ENCODE measurements at places on chromosomes 4 and X.

- no peak for DNase-seq
Measured at GRCh38 chr4:100790836-100791615, 273.2 kb upstream of the EMCN start.

DNA sequence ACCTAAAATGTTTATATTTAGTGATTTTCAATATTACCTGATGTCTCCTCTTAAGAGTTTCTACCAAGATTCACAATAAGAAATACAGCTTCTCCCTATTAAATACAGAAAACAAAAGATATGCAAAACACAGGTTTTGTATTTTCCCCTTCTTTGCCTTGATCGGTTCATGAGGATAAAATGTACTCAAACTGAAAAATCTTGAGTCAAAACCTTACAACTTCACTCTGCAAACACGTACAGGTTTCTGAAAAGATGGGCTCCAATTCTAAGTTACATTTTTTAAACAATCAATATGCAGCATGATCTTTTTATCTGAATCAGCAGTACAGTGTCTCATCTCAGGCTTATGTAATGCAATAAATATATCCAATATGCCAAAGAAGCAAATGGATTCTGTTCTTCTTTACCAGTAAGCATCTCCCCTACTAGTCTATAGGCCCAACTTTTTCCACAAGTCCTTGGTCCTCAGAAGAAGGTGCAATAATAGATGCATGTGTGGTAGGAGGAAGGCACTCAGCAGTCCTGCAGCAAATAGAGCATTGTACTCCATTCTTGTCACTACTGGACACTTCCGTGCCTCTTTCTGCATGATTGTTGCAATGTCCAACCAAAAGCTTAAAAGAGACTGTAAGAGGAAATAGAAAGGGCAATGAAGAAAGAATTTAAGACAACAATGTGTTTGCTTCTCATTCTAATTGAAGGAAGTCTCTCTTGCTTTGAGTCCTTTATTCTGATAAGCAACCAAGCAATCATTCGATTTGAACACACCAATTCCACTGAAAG lies 3.2 kb downstream of the MAPK10 start:
- DNase-seq, result no peak

GRCh38 chrX:567891-568290 lies 62.7 kb upstream of the SHOX start:
- no peak for DNase-seq

GRCh38 chrX:68409194-68409593 lies 24.1 kb downstream of the OPHN1 start:
- no peak for DNase-seq

DNA sequence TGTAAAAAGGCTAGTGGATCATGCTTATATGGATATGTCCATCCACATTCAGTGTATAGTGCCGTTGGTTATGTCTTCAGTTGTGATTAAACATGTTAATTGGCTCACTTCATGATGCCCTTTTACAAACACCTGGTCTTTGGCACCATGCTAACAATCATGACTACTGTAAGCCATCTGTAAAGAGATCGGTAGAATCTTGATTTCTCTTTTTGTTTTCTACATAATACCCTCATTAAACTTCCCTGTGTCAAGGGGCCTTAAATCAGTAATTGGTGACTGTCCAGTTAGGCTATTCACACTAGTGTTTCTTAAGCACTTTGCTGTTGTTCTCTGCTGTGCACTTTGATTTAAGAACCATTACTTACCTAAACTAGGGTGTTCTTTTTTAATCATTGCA lies 475.2 kb downstream of the RPA4 start:
- no peak for DNase-seq

GRCh38 chr4:5706486-5707290 lies 1.7 kb downstream of the EVC2 start:
- no peak for DNase-seq

- no peak for DNase-seq
Measured at GRCh38 chr4:128930051-128930450, 120.6 kb downstream of the JADE1 start.

DNA sequence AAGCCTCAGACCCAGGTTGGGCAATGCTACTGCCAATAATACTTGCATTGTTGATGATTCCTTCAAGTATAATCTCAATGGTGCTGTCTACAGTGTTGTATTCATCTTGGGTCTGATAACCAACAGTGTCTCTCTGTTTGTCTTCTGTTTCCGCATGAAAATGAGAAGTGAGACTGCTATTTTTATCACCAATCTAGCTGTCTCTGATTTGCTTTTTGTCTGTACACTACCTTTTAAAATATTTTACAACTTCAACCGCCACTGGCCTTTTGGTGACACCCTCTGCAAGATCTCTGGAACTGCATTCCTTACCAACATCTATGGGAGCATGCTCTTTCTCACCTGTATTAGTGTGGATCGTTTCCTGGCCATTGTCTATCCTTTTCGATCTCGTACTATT lies 7.4 kb downstream of the LPAR4 start:
- no peak for DNase-seq

DNA sequence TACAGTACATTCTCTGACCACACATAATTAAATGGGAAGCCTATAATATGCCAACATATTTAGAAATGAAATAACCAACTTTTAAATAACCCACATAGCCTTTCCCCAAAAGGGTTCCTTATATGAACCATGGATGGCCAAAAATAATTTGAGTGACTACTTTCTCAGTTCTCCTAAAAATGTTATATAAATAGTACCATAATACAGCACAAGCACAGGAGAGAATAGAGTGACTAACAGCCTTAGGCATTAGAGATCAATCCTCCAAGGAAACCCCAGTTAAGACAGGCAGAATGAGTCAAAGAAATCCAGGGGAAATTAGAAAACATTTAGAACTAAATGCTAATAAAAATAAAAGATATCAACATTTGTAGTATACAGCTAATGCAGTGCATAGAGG lies 50.2 kb downstream of the ANKRD17 start:
- peak; percentile 3 for DNase-seq

Measured in AG09309 (cell line).